Stimulated activated CD8-positive, alpha-beta memory T cell treated with anti-CD3 and anti-CD28 coated beads, Interleukin-4, amount 100 ng/mL, for 4 hours (primary cell): ENCODE measurements at places on chromosomes 11 and 22.

- no peak for DNase-seq
Measured at GRCh38 chr11:108198833-108199232, 23.6 kb downstream of the NPAT start.

- no peak for DNase-seq
Measured at GRCh38 chr11:57116654-57117053, 65.1 kb upstream of the LRRC55 start.

- DNase-seq: no peak
Measured at GRCh38 chr11:42840176-42840829, 471.5 kb upstream of the API5 start.

GRCh38 chr11:14953904-14954303 lies 18.2 kb downstream of the CALCA start:
- DNase-seq: no peak

GRCh38 chr11:83543706-83544439 lies 257.7 kb upstream of the CCDC90B start:
- DNase-seq: no peak

GRCh38 chr11:20881328-20882079 lies 212.1 kb downstream of the NELL1 start:
- DNase-seq: no peak

- DNase-seq: no peak
Measured at GRCh38 chr22:28670756-28671155, 8.9 kb downstream of the TTC28 start.

GRCh38 chr11:33021501-33021900 lies 5.8 kb downstream of the DEPDC7 start:
- no peak for DNase-seq

DNA sequence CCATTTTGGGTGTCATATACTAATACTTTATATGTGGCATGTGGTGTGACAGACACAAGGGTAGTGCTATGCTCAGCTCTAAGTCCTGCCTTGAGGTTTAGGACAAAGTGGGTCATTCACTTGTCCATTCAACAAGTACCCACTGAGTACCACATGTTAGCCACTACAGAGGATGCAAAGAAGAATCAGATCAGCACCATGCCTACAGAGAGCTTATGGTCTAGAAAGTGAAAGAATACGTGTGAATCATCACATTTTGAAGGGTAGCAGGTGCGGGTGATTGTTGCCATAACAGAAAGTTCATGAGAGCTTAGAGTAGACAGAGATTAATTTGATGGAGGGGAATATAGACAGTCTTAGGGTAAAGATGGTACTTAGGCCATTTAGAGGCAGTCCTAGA lies 18.3 kb downstream of the CLMP start:
- DNase-seq: no peak

GRCh38 chr11:111836162-111836561 lies 35.2 kb downstream of the ALG9 start:
- DNase-seq: no peak

GRCh38 chr11:69278091-69278867 lies 15.7 kb upstream of the MYEOV start:
- no peak for DNase-seq

- no peak for DNase-seq
Measured at GRCh38 chr11:67056267-67057204, at the start of gene RHOD. RHOD (plus strand) TSS chr11:67056847; CDS start chr11:67056903, 56 bp downstream.

- DNase-seq: no peak
Measured at GRCh38 chr22:35425971-35426800, 26.2 kb downstream of the MCM5 start.

DNA sequence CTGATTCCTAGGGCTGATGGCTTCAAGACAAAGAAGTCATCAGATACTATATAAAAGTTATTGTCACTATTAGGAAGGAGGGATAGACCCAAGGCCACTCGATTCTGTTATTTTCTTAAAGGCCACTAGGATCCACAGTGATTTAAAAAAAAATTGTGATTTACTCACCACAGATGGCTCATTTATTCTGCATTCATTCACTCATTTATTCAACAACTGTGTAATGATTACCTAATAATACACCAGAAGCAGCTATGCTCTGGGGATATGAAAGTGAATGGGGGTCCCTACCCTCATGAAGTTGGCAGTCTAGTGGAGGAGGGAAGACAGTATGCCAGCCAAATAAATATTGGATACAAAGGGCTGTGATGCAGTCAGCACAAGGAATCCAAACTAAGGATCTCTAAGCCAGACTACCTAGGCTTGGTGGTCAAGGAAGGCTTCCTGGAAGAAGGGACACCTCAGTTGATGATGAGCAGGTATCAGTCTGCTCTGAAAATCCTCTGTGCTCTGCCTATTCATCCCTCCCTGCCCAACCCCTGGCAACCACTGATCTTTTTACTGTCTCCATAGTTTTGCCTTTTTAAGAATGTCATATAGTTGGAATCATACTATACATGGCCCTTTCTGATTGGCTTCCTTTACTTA lies 110.5 kb downstream of the NAT10 start:
- DNase-seq: no peak
